ENCODE measurements at places on chromosomes 12 and 14.
A peak's percentile ranks its signal among the peaks of the same experiment; 100 is the strongest.

DNA sequence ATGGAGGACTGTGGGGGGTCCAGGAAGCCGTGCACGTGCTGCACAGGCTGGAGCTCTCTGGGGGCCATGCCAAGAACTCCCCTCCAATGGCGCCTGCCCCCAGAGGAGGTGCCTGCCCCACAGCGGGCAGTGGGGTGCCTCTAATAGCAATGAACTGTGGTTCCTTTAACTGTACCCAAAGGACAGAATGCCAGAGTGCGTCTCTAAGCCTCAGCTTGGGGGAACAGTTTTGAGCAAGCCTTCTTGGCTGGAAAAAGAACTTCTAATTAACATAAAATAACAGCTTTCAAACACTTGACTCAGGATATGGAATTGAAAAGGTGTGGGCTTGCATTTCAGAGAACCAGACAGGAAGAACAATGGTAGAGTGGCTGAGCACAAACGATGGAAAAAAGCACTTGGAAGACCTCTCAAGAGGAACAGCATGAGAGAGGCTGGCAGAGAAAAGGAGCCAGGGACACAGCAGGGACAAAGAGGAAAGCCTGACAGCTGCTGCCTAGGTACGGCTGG lies 195.6 kb downstream of the TTC7B start:
- no peak for DNase-seq

DNA sequence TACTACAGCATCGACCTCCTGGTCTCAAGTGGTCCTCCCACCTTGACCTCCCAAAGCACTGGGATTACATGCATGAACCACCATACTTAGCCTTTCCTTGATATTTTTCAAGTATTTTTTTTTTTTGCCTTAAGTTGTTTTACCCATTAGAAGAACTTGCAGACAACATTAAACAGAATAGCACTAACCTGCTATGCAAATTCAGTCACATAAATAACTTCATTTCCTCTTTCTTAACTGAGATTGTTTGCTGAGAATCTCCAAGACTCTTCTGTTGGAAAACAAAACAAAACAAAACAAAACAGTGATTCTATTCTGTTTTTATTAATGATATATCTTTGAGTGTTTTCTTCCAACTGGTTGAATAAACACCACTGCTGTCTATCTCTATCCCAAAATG lies 115.9 kb upstream of the IFNG-AS1 start:
- no peak for DNase-seq

DNA sequence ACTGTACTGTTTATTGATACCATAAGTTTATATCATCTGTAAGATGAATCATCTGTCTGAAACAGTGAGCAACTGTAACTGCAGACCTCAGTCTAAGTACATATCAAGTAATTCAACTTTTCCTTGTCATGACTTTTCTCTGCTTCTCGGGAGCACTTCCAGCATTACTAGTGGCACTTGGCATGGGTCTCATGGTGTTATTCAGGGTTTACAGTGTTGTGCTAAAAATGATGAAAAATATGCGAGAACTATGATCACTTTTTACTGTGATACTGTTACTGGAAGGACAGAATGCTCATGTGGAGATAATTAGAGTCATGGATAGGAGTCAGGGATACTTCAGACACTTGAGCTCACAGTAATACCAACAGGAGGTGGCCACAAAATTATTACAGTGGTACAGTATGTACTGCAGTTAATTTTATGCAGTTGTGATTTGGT lies 8.3 kb downstream of the KTN1 start:
- DNase-seq = no peak

- DNase-seq = no peak
These were observed 73.8 kb upstream of the BDKRB2 start for GRCh38 chr14:96130854-96131253.

- no peak for DNase-seq
These were observed 81.5 kb downstream of the DICER1 start for GRCh38 chr14:95075789-95076188.

- DNase-seq = no peak
These were observed 7.9 kb downstream of the NKX2-1 start for GRCh38 chr14:36511981-36512584.

DNA sequence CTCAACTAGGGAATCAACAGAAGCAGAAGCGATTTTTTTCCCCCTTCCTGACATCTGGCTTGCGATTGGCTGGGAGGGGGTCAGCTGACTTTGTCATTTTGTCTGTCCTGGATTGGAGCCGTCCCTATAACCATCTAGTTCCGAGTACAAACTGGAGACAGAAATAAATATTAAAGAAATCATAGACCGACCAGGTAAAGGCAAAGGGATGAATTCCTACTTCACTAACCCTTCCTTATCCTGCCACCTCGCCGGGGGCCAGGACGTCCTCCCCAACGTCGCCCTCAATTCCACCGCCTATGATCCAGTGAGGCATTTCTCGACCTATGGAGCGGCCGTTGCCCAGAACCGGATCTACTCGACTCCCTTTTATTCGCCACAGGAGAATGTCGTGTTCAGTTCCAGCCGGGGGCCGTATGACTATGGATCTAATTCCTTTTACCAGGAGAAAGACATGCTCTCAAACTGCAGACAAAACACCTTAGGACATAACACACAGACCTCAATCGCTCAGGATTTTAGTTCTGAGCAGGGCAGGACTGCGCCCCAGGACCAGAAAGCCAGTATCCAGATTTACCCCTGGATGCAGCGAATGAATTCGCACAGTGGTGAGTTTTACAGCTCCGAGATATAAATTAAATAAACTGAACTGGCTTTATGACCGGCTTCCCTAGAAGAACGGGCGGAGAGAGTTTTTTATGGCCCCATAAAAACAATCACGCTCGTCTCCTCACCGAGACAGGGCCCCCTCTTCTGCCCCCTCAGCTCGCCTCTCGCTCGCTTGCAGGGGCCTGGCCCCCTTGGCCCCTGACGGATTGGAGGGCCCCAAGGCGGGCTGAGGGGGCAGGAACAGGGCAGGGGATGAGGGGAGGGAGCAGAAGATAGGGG lies at the start of gene HOXC6:
TSS of gene HOXC6 (plus strand) at position 127 of the 888 bp plus-strand sequence. CDS start at position 209, 82 bp downstream.
- no peak for DNase-seq

- no peak for DNase-seq
These were observed 125.0 kb upstream of the FAR2 start for GRCh38 chr12:29024117-29024516.

GRCh38 chr14:68788275-68788995 lies 4.4 kb downstream of the ZFP36L1 start:
- no peak for DNase-seq

- no peak for DNase-seq
These were observed 221.5 kb upstream of the HMGA2 start for GRCh38 chr12:65602610-65603295.

DNA sequence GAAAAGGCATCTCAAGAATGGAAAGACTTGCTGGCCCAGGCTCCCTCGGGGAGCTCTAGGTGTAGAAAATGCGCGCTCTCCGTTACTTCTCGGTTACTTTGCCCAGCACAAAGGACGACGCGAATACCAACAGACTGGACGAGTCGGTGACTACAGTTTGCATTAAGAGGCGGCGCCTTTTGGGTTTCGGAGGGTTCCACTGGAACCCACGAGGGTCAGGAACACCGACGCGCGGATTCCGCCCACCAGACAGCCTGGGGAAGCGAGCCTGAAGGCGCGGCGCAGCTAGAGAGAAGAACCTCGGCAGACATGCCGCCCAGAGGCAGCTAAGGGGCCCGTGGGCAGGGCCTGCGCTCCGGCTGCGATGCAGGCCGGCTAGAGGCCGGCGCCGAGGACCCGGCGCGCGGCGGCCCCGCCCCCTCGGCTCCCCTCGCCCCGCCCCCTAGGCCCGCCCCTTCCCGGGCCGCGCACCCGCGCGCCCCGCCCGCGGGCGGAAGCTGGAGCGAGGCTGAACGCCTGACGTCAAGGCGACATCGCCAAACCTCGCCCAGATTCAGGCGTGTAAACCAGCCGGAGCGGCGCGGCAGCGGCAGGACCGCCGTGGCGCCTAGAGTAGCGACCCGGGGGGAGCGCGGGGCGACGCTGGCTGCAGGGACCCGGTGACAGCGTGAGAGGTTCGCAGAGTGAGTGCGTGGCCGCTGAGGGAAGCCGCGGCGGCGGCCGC lies at the start of gene RAP1B:
TSS of gene RAP1B (plus strand) at position 530 of the 724 bp plus-strand sequence. CDS start 37,826 bp downstream, outside the sequence.
- peak; percentile 82 for DNase-seq

DNA sequence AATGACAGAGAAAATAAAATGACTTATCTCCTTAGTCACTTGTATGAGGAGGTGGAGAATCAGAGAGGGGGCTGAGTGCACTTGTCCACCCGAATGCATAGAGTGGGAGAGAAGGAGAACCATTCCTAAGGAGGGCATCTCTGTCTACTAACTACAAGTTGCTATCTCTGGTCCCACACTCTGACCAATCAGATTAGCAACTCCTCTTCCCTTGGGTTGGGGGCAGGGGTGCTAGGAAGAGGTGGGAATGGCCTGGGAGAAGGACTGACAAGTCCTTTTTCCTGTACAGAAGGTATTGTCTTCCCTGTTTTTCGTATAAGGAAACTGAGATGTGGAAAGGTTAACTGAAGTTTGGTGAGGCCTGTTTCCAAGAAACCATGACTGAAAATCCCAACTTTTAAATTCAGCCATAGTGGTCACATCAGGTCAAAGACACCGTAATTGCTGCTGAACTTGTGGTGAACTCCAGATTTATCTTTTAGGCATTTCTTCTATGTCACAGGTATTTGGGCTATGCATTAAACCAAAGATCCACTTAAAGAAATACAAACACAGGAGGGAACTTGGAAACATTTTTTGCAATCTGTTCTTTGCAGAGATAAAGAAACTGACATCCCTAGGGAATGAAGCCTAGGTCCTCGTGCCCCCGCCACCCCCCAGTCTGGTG lies 207.8 kb downstream of the CRADD start:
- DNase-seq = no peak

DNA sequence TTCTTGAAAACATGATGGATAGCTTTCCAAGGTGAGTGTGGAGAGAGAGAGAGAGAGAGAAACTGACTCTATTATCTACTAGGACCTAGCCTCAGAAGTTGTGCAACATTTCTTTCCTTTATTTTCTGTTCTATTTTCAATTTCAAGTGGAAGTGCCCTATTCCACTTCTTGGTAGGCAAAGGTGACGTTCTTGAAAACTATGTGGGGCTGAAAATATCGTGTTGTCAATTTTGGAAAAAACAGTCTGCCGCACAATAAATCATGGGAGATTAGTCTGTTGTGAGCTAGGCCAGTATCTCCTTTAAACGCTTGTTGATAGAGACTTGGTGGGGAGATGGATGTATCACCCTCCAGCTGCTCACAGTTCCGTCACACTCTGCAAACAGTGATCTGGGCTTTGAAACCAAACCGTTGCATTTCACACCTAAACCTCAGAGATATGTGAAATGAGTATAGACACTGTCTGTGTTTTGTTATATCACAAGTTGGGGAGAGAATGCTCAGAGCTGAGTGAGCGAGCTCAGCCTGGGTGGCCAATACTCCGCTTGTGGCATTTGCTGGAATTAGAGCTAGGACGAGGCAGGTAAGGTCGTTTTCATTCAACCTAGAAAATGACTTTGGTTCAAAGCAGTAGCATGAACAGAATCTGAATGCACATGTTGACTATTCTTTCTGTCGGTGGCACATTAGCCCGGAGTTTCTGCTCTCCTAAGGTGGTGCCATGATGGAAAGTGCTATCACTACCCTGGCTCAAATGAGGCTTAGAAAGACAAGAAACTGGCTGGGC lies 75.1 kb upstream of the ST8SIA1 start:
- DNase-seq = no peak

- no peak for DNase-seq
These were observed 160.2 kb downstream of the RIMBP2 start for GRCh38 chr12:130555628-130556485.

DNA sequence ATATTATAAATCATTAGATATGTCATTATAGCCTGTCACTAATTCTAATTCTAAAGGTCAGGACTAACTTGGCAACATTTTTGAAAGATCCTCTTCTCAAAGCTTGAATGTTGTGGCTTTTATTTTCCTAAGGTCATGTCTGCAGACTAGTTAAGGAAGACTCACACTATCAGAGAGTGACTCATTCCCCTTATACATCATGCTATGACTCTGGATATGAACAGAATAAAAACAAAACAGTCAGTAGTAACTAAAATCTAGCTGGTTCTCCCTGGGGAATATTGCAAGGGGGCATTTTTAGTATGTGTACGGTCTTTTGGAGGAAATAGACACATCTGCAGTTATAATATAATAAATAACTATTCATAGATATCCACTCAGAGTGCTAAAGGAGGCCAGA lies 170.6 kb downstream of the SLC2A13 start:
- DNase-seq = no peak

- no peak for DNase-seq
These were observed 11.7 kb downstream of the DGKA start for GRCh38 chr12:55942577-55943136.

GRCh38 chr12:85963326-85963725 lies 89.2 kb downstream of the NTS start:
- no peak for DNase-seq

All from activated CD4-positive, alpha-beta T cell treated with anti-CD3 and anti-CD28 coated beads, Interleukin-2, amount 50 U/mL, for 24 hours (primary cell).